Stimulated activated CD8-positive, alpha-beta memory T cell treated with anti-CD3 and anti-CD28 coated beads, Interleukin-4, amount 100 ng/mL, for 48 hours (primary cell): ENCODE measurements at places on chromosomes 3 and 15.

- DNase-seq = no peak
Measured at GRCh38 chr3:69048990-69049389, 3.1 kb downstream of the TMF1 start.

- DNase-seq = no peak
Measured at GRCh38 chr3:197392961-197393360, 94.5 kb upstream of the DLG1 start.

- peak; percentile 72 for DNase-seq
Measured at GRCh38 chr3:182682263-182683241, 110.8 kb upstream of the ATP11B start.

GRCh38 chr3:183028416-183028815 is 48.1 kb upstream of the DCUN1D1 start:
- no peak for DNase-seq

DNA sequence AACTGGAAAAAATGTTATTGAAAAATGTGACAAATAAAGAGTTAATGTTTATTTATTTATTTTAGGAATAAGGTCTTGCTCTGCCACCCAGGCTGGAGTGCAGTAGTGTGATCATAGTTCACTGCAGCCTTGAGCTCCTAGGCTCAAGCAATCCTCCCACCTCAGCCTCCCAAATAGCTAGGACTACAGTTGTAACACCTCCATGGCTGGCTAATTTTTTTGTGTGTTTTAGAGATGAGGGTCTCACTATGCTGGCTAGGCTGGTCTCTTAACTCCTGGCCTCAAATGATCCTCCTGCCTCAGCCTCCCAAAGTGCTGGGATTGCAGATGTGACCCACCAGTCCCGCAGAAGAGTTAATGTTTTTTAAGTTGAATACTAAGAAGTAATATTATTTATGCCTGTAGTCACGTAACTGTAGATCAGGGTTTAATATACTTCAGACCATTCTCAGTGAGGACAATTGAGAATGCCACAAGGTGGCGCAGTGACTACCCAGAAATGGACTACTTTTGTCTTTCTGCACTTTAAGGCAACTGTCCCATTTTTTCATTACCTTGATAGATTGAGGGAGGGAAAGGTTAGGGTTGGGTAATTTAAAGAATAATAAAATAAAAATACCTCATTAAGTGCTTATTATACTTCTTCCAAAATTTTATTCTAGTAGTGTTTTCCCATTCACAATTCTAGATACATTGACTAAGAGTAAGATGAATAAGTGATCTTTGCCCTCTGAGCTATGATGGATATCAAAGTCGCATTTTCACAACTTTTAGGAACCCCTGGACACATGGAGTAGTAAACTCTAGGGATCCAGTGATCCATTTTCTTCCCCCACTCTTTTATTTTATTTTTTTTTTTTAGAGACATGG is 6.0 kb downstream of the MUC13 start:
- peak; percentile 75 for DNase-seq

GRCh38 chr3:170226426-170226960 is 4.3 kb downstream of the PRKCI start:
- DNase-seq = no peak

- DNase-seq = peak; percentile 37
Measured at GRCh38 chr15:100919481-100920405, 586 bp downstream of the LRRK1 start.

GRCh38 chr15:91049378-91050127 is 27.2 kb upstream of the VPS33B start:
- DNase-seq = peak; percentile 65

- no peak for DNase-seq
Measured at GRCh38 chr3:195583831-195584542, at the start of gene APOD. Gene APOD, minus strand, starts transcription at chr3:195583940. Its CDS starts 4,479 bp downstream, at chr3:195579461.

- DNase-seq = no peak
Measured at GRCh38 chr3:77147836-77148578, 108.1 kb downstream of the ROBO2 start.

DNA sequence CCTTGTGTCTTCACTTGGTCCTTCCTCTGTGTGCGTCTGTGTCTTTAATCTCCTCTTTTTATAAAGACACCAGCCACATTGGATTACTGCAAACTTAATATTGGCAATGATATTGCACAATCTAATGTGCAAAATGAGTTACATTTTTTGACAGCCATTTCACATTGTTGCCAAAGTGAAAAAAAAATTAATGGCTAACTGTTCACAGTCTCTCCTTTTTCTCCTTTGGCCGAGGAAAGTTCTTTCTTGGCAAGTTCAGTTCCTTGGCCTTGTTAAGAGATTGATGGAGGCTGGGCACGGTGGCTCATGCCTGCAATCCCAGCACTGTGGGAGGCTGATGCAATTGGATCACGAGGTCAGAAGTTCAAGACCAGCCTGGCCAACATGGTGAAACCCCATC is 62.2 kb upstream of the ZNF280D start:
- no peak for DNase-seq

- no peak for DNase-seq
Measured at GRCh38 chr3:16423947-16424673, 89.4 kb downstream of the RFTN1 start.

DNA sequence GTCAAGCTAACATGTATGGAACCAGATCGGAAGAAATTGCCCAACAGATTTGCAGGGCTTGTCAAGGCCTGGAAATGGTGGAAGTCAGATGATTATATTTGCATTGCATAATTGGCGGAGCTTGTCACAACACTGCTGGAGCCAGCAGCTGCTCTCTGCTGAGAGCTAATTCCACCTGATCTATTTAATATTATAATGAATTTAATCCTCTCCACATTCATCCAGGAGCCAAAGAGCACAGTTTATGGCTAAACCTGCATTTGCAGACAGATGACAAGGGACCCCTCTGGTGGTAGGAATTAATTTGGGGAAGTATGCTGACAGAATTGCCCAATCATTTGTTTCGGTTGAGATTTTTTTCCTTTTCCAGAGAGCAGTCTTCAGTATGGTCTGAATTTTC is 730.2 kb downstream of the TUSC7 start:
- DNase-seq = no peak

- no peak for DNase-seq
Measured at GRCh38 chr3:55620351-55621025, 133.4 kb upstream of the WNT5A start.

- no peak for DNase-seq
Measured at GRCh38 chr3:123700791-123701722, 116.2 kb upstream of the HACD2 start.

DNA sequence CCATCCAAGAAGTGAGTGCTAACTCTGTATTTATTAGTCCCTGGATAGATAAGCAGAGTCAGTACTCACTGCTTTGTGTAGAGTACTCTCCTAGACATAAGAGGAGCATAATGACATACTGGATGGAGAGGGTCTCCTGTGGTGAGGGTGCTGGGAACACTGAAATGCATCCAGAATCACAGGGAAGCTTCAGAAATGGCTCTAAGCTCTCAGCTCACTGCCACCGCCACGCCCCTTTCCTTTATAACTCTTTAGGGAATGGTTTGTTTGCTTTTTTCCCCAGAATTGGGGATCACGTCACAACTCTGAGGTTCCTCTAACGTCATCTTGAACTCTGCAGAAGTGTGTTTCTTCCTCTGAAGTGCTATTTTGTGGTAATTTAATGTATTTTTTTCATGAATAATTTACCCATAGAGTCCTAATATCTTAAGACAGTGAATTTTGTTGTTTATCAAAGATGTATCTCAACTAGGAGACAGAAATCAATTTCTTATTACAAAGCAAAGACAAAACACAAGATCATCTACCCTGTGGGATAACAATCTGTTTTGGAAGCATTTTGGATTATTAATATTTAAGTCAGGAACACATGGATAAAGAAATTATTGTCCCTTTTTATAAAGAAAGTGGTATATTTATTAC is 154.6 kb downstream of the PTPRG start:
- no peak for DNase-seq

DNA sequence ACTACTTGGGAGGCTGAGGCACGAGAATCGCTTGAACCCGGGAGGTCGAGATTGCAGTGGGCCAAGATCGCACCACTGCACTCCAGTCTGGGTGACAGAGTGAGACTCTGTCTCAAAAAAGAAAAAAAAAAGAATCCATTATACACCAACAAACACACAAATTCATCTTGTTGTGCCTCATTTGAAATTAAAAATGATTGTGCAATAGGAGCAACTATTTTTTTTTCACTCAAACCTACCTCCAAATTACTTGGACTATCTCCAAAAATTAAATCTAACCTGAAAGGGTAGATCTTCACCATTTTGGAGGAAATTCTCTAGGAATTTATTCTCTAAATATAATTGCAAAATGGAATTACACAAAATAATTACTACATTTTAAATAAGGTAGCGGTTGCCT is 4.6 kb downstream of the ZBBX start:
- no peak for DNase-seq

DNA sequence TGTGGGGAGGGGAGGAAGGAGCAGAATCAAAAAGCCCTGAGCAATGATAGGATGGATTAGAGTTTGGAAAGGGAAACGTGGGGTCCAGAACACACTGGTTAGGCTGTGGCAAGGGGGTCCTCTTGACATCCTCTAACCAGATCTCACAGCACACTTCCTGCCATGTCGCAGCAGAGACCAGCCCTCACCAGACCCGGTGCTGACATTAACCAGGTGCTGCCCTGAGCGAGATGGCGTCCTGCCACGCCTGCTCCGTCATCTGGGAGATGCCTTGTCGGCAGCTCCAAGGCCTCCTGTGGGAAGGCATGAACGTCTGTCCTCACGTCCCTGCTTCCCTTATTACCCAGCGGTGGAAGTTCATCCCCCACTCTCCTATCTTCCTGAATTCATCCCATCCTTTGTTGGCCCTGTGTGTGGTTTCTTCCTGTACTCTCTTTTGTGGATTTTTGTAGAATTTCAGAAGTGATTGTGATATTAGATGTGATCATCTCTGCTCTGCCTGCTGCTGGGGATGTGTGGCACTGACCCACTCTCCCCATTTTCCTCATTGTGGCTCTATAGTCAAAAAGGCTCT is 29.4 kb upstream of the MYZAP start:
- DNase-seq = no peak

- DNase-seq = no peak
Measured at GRCh38 chr3:155747286-155747945, 2.5 kb upstream of the PLCH1 start.

GRCh38 chr3:31008994-31009393 is 114.5 kb upstream of the GADL1 start:
- no peak for DNase-seq

DNA sequence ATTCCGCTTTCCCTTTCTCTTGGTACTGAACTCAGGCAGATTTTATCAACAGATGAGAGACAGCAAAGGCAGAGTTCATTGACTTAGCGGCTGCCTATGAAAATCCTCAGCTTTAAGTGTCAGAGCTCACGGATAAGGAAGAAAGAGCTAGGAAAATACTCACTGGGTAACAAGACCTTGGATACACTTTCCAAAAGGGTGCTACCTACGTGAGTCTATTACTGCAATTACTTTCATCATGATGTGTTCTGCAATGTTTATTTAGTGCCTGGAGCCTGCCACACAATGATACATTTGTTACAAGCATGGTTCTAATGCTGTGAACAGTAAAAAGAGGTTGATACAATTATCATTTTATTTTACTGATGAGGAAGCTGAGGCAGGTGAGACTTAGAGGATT is 177.5 kb downstream of the GRM7 start:
- DNase-seq = no peak

- DNase-seq = no peak
Measured at GRCh38 chr15:90560229-90560776, 30.6 kb downstream of the CRTC3 start.

GRCh38 chr3:33940149-33940548 is 141.7 kb downstream of the PDCD6IP start:
- no peak for DNase-seq

DNA sequence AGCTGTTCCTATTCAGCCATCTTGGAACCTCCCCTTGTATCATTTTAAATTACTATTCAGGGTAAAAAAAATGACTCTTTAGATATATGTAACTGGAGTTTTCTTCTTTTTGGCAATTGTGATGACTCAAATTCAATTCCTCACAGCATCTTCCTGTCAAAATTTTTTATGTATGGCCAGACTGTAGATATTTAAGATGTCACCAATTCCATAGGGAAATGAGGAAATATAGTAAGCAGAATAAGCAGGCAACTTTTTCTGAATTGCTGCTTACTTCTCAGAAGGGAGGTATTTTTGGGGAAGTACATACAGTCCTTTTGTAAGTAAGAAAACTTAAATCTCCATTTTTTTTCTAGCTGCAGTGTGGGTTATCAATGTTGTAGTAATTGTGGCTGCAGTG is 28.8 kb downstream of the EAF2 start:
- no peak for DNase-seq
